ENCODE measurements at places on chromosomes 3 and 15.
A peak's percentile ranks its signal among the peaks of the same experiment; 100 is the strongest.

DNA sequence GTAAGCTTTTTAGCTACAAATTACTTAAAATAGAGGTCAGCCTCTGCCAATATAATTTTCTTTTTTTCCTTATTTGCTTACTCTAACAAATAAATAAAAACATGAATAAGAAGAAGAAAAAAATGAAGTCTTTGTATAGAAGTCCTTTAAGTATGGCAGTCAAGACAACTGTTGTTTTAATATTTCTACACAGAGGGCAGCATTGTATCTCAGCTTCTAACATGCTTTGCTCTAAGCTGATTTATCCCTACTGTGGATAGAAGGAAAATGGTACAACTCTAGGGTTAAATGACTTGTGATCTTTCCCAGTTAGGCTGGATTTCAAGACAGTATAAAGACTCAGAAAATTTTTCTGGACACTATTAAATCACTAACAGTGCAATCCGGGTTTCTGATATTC, 104.3 kb upstream of the MEIS2 start:
- no peak for DNase-seq

GRCh38 chr3:188060840-188061544, 93.0 kb upstream of the LPP start:
- DNase-seq: peak; percentile 23

GRCh38 chr15:67732671-67733374, 92.5 kb upstream of the SKOR1 start:
- DNase-seq: no peak

DNA sequence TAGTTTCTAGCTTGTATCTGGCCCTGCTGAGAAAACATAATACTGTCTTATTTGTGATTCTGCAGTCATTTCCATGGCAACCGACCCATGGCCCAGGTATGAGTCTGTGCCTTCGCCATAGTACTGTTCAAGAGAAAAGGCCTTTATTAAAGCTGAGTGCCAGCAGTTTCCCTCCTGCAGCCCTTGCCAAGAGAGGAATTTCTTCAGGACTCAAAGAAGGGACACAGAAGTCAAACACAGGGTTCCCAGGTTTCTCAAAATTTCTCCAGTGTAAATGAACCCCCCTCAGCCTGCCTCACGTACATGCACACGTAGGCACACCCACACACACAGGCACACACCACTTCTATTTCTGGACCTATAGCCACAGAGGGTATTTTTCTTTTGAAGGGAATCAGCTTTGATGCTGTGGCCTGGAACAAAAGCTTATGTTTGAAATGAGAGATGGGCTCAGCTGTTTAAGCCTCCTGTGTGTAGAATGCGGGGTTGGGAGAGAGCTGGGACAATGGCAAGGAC, 269.2 kb downstream of the PDCD6IP start:
- no peak for DNase-seq

- no peak for DNase-seq
Measured at GRCh38 chr3:145490088-145491048, 670.6 kb downstream of the PLOD2 start.

DNA sequence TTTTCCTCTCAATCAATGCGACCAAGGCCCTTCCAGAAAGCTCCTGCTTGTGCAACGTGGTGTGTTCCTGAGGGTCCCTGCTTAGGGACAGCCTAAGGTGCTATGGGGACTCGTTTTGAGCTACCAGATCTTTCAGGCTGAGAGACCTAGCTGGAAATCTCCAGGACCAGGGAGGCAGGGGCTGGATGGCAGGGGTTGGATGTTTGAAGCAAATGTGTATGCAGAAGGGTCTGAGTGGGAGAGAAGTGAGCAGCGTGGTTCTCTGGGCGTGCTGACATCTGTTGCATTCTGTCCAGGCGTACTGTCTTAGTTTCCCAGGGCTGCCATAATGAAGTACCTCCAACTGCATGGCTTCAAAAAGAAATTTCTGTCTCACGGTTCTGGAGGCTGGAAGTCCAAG, 31.7 kb upstream of the SLCO2A1 start:
- DNase-seq: no peak

DNA sequence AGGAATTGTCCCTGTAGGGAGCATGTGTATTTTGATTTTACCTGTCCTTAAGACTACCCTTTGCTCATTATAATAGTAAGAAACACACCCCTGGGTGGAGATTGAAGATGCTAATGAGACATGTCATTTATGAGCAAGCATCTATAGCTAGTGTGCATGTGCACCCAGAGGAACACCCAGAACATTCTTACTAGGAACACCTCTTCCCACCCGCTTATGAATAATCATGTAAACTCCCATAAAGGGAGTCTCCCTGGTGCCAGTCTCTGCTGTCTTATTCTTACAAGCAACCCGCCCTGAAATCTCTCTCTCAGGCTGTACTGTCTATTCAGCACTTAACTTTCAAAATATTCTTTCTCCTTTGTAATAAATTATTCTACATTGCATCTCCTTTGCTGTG, 1227.3 kb downstream of the ROBO1 start:
- no peak for DNase-seq

- no peak for DNase-seq
Measured at GRCh38 chr3:170565495-170565894, 20.4 kb downstream of the SLC7A14 start.

- no peak for DNase-seq
Measured at GRCh38 chr15:72491768-72492167, 17.6 kb downstream of the ARIH1 start.
